CD4-positive, alpha-beta T cell treated with Interleukin-15 for 4 hours (primary cell): ENCODE measurements at places on chromosomes 3 and 15.

DNA sequence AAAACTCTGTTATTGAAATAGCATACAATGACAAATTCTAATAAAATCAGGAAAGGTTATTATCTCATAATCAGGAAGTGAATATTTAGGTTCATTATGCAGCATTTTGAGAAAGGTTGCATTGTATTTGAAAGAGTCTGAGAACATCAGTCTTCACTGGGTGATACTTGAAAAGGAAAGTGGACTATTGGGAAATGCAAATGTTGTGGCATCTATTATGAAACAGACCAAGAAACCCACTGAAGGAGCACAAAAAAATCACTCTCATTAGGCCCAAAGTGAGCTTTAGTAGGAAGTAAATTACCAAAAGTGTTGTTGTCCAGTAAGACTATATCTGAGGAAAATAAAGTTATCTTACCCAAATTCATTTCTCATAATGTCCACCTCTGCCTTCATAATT, 90.8 kb downstream of the ZPLD1 start:
- DNase-seq, result no peak

GRCh38 chr15:87781959-87782625, 474.4 kb downstream of the NTRK3 start:
- no peak for DNase-seq

DNA sequence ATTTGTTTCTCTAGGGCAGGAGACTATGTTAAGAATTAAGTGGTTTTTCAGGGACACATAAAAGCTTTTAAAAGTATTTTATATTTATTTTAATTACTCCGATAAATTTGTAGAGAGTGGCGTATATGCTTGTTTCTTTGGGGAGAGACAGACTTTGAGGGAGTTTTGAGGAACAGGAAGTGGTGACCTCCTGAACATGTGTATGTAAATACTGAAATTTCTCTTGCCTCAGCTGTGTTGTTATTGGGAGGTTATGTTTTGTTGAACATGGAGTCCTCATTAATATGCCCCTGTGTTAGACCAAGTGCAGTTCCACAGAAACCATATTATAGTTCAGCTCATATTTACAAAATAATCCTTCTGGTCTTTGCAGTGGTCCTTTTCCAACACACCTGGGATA, 41.8 kb upstream of the UTS2B start:
- DNase-seq, result no peak

DNA sequence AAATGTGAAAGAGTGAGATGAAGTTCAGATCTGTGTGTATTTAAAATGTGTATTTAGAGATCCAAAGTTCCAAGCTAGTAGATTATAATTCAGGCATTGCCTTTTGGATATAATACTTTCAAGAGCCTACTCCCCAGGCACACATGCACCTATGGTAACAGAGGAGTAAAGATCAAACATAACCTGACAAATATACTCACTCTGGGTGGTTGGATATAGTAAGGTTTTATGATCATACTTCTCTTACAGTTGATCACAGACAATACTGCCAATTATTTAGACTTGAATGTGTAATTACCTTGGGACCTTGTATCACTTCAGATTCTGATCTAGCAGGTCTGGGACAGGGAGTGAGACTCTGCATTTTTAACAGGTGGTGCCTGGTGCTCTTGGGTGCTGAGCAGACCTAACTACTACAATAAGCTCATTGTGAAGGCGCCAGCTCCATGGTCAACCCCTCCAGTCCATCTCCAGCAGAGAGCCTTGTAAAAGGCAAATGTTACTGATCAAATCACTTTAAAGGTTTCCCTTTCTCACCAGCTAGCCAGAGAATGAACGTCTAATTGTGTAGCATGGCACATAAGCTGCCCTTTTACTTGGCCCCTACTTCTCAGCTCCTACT, 55.5 kb downstream of the NBEAL2 start:
- DNase-seq, result no peak

DNA sequence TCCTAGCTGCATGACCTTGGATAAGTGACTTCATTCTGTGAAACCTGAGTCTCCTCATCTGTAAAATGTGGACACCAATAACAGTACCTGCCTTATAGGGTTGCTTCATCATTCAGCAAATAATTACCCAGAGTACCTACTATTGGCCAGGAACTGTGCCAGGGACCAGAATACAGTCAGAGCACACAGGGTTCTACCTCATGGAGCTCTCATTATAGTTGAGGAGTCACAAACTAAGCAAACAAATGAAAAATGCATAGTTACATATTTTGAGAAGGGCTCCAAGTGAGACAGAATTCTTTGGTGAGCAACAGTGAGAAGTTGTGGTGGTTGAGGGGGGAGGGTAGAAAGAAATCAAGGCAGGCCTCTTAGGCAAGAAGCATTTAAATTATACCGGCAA, 308.6 kb upstream of the WNT5A start:
- DNase-seq, result no peak

- no peak for DNase-seq
These were observed 12.5 kb upstream of the CADM2 start for GRCh38 chr3:84946240-84946639.

- no peak for DNase-seq
These were observed 7.7 kb downstream of the POU1F1 start for GRCh38 chr3:87268646-87269211.

DNA sequence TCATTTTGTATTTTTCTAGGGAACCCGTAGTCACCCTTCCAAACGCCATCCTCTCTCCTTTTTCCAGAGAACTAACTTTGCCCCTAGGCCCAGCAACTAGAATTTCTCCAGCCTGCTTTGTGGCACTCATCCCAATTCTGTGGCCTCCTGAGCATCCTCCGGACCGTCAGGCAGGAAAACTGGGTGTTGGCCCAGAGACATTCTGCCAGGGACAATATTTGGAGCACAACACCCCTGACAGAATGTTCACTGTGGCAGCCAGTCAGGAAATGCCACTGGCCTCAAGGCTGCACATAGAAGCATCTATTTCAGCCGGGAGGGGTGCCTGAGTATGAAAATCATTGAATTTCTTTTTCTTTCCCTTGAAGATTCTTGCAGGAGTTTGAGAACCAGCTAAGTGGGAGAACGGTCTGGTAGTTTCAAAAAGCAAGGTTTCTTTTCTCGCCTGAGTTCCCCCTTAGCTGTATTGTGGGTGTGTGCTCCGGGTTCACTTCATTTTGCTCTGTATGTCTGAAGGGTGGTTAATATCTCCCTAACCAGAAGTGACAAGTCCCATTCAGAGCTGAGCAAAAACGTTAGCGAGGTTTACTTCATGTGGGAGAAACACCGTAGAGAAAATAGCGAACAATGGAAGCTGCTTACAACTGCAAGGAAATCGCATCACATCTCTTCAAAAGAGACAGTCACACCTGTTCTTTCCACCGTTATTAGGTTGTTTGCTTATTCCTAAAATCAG, 108.1 kb upstream of the TPM1 start:
- no peak for DNase-seq

- DNase-seq, result no peak
These were observed 59.6 kb upstream of the LMCD1 start for GRCh38 chr3:8441969-8442559.

DNA sequence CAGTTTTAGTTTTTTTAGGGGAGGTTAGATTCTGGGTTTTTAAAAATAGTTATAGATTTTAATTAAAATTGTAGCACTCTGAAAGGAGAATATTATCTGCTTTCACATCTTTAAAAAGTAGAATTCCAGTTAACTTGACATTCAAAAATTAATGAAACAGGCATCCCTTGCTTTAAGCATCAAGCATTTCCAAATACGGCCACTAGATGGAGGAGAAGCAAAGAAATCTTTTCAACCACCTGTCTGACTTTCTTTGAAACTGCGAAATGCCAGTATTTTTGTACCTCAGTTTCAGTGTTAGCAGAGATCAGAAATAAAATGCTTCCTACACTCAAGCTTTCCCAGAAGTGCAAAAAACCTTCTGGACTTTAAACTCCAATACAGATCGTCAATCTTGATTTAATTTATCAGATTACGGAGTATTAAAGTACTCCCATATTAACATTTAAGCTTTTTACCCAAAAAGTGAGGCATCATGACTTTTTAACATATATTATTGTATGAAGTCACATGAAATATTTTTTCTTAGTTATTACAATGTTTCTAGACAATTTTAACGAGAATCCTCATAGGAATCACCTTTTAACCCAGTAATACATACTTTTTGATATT, 153.3 kb downstream of the P3H2 start:
- peak; percentile 54 for DNase-seq

DNA sequence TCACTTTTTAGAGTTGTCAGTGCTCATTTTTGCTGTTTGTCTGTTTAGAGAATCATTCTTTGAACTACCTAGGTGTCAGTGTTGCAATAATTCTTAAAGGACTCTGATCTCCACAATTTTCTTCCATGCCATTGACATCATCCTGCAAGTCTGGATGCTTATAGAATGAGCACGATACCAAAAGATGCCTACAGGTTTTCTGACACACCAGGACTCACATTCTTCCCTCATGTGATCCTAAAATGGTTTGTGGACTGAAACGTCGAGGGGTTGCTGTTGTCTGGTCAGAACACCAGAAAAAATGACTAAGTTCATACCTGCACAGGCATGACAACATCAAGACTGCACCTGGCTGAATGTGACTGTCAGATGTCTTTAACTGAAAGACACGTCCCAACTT, 95.9 kb downstream of the SEMA5B start:
- DNase-seq, result no peak

DNA sequence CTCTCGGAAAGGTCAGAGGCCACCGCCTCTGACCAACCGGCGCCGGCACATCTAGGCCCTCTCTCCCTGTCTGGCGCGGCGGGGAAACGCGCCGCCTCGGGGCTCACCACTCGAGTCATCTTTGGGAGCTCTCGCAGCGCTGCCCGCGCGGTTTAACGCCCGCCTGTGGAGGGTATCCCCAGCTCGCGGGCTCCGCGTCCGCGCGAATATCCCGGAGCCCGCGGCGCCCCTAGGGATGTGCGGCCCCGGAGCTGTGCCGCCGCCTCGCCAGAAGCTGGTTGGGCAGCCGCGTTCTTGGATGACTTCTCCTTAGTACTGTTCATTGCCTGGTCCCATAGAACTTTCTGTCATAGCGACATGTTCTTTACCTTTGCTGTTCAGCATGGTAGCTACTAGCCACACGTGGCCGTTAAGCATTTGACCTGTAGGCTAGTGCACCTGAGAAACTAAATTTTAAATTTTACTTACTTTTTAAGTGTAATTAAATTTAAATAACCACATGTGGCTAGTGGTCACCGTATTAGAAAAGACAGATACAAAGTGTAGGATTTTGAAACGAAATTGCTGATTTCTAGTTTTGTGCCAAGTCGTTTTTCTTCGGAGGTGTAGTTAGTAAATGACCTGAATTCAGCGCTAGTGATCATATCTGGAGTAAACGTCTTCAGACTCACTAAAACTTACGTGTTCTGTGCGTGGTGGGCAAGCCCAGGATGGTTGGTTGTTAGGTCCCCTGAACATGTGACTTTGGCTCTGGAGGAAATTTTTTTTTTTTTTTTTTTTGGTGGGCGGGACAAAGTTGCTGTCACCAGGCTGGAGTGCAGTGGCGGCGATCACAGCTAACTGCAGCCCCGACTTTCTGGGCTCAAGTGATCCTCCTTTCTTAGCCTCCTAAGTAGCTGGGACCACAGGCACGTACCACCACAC, 835 bp downstream of the ARIH2 start:
- peak; percentile 42 for DNase-seq

DNA sequence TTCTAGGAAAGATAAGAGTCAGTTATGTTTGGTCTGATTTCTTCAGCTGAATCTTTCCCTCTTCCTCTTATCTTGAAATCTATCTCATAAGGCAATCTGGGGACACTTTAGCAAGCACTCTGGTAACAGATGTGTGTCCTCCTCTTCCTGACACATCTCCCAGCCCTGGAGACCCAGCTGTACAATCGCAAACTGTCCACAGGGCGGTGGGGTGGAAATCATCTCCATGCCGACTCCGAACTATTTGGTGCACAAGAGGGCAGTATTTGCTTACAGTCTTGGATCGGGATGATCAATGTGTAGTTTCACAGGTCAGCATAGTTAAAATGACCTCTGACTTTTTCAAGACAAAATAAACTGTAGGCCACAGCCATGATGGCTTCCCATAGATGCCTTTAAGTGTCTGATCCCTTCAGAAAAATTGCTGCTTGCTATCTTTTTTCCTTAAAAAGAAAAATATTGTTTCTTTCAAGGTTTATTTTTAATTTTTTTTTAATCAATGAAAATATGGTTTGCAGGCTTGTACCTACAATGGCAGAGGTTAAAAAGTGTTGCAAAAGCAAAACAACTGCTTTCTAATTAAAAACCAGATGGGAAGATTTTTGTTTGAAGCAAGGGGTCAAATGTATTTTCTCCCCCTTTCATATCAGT, 17.7 kb downstream of the EEFSEC start:
- no peak for DNase-seq

- DNase-seq, result no peak
These were observed 63.5 kb downstream of the CHRD start for GRCh38 chr3:184443364-184443763.

DNA sequence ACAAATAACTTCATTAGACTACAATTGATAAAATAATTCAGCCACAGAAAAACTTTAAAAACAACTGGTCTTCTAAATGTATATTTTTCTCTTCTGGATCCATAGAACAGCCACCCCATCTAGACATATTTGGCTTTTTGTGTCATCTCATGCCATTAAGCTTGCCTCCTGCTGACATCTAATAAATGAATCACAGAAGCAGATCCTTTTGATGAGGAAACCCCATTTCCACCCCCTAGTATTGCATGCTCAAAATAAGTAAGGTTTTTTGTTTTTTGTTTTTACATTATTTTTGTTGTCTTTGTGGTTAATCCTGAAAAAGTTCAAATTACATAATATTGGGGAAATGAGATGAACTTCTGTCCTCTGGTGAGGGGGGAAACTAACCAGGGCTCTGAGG, 94.8 kb downstream of the DUT start:
- DNase-seq, result no peak

DNA sequence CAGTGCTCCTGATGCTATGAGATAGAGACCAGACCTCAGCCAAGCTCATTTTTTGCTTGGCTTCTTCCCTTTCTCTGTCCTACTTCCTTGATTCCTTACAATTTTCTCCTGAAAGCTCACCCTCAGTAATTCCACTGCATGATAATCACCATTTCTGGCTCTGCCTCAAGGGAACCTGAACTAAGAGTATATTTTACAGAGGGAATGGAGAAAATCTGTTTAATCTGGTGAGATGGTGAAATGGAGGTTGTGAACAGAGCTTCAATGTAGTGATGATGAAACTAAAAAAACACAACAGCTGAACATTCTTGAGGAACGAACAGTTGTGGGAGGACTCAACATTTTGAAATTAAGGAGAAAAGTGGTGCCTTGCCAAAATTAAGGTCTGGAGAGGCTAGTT, 16.3 kb downstream of the HHLA2 start:
- DNase-seq, result no peak

- no peak for DNase-seq
These were observed 47.5 kb downstream of the DNASE1L3 start for GRCh38 chr3:58163234-58163633.

DNA sequence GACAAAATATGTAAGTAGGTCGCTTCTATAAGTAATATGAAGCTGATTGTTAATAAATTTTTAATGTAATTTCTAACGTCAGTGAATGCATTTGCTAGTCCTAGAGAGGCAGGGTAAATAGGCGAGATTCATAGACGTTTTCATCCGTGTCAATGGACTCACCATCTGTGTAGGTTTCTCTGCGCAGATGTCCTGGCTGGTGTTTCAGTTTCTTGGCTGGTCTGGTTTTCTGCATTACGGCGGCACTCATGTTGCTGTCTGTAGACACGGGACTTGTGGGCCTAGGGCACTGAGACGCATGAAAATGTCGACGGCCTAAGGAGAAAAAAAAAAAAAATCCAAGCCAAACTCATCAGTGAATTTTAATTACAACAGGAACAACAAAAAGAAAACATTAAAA, 1153.3 kb downstream of the ROBO1 start:
- DNase-seq, result no peak

GRCh38 chr3:193851428-193851847, 258.4 kb downstream of the OPA1 start:
- no peak for DNase-seq

- DNase-seq, result no peak
These were observed 1.8 kb downstream of the FOXL2 start for GRCh38 chr3:138944929-138945708.
